ENCODE measurements at places on chromosomes 16 and 17.

DNA sequence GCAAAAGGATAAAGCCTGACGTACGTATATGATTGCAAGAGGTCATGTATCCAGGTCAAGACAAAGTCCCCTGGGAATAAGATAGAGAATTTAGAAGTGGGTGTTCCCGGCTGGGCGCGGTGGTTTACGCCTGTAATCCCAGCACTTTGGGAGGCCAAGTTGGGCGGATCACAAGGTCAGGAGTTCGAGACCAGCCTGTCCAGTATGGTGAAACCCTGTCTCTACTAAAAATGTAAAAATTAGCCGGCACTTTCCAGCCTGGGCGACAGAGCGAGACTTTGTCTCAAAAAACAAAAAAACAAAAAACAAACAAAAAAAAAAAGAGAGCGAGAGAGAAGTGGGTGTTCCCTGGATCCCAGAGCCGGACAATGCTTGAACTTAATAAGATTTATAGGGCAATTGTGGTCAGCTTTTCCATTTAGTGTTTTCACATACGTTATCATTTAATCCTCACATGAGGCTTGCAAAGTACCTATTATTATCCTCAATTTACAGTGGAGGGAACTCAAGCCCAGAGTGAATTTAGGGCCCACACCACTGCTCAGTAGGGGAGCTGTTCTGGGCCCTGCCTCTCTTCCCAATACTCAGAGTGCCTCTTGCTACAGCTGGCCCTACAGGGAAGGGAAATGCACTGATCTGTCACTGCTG, 481 bp upstream of the GLTPD2 start:
- DNase-seq: peak; percentile 64

- DNase-seq: peak; percentile 41
Observed at GRCh38 chr17:143785-144281, 6.5 kb downstream of the SCGB1C2 start.

DNA sequence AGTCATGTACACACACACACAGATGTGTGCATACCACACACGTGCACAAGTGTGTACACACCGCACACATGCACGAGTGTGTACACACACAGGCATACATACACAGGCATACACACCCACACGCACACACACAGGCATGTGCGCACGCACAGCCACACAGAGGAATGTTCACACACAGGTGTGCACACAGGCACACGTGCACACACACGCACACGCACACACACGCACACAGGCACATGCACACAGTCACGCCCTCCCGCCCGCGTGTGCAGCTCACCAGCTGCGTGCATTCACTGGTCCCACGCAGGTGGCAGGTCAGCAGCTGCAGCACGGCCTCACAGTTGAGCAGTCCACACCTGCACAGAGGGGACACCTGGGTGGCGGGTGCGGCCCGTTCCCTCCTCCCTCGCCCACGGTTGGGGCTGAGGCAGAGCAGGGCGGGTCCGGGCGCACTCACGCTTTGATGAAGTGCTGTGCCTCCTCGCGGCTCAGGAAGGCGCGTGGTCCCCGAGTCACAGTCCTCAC, 7.7 kb downstream of the TEPSIN start:
- no peak for DNase-seq

DNA sequence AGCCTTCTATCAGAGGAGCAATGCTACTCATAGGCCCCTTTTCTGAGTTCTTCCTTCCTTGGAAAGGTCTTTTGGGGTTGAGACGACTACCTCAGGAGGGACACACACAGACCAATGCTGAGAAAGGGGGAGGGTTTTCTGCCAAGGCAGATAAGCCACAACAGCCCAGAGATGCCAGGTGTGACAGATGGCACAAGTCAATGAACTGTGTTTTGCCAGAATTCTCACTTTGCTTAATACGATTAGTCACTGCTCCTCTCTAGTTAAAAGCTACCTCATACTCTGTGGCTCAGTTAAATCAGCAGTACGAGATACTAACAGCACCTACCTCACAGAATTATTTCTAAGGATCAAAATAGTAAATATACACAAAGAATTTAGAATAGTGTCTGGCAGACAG, 8.0 kb downstream of the BRD7 start:
- no peak for DNase-seq

GRCh38 chr17:4276514-4276913, 12.7 kb upstream of the ANKFY1 start:
- DNase-seq: no peak

- DNase-seq: no peak
Observed at GRCh38 chr17:45300060-45300751, 16.6 kb downstream of the MAP3K14 start.

- peak; percentile 99 for DNase-seq
Observed at GRCh38 chr17:74873037-74873873, 461 bp upstream of the FDXR start.

Data from NCI-H2227 treated with DMSO at 0.1 percent for 48 hours (cell line).